Aorta (tissue), 5 donors: ENCODE measurements at places on chromosomes 11 and 22. TPM values are rescaled to one million over a fixed set of nuclear protein-coding genes. Genes with fewer than 3 reads are reported as not detected.

DNA sequence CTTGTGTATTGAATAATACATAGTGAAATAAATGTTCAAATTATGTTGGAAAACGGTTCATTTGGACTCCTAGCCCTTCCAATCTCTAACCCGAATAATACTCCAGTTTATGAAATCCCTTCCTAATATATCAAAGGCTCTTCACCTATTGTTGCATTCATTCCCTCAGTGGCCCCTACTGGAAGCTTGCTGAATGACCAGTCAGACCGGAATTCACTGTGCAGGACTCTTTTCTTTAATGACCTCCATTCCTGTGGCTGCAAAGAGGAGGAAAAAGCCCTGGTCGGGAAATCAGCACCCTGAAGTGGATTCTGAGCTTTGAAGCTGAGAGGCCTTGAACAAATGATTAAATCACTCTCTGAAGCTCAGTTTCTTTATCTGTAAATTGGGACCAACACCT lies 19.1 kb upstream of the RCN1 start:
- DNase-seq: no peak

- no peak for DNase-seq
Observed at GRCh38 chr11:113591117-113591516, 115.0 kb downstream of the TMPRSS5 start.

DNA sequence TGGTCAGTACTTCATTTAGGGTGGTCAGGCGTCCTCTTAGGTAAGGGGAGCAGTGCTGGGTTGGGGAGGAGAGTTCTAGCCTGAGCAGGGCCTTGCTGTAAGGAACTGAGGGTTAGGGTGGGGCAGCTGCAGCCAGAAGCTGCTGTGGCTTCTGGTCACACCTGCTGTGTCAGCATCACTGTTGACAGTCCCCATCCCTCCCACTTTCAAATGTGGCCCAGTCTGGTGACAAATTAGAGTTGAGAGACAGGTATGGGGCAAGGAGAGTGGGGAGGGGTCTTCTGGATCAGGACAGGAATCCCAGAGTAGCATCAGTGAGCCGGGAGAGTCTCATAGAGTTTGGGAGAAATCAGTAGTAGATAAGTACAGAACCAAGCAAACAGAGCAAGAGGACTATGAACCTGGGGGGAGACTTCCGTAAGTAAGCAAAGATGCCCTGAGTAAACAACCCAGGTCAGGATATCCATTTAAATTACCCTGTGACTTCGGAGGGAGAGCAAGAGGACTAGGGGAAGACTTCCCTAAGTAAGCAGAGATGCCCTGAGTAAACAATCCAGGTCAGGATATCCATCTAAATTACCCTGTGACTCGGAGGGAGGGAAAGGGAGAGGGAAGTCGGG lies 53.7 kb downstream of the PPP6R2 start:
- no peak for DNase-seq

DNA sequence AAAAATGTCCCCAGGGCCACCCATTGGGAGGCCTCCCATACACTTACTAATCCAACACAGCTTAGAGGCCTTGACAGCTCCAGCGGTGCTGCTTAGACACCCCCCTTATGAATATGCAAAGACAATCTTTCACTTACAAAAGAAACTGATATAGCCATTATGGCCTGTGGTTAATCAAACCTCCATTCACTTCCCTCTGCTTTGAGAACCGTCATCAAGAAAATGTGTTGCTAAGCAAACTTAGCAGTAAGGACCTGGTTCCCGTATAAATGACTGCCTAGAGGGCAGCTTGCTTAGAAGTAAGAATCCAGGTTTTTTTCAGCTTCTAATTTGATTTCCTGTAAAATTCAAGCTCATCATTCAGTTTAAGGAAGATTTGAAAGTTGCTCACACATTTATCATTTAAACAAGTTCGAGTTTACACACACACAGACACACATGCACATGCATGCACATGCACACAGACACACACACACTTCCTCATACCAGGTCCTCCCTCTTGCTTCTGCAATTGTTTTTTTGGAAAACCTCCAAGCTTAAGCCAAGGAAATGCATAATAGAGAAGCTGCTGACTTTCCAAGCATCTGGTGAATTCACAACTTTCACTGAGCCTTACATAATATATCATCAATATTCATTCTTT lies 137.7 kb upstream of the BLID start:
- DNase-seq: no peak

DNA sequence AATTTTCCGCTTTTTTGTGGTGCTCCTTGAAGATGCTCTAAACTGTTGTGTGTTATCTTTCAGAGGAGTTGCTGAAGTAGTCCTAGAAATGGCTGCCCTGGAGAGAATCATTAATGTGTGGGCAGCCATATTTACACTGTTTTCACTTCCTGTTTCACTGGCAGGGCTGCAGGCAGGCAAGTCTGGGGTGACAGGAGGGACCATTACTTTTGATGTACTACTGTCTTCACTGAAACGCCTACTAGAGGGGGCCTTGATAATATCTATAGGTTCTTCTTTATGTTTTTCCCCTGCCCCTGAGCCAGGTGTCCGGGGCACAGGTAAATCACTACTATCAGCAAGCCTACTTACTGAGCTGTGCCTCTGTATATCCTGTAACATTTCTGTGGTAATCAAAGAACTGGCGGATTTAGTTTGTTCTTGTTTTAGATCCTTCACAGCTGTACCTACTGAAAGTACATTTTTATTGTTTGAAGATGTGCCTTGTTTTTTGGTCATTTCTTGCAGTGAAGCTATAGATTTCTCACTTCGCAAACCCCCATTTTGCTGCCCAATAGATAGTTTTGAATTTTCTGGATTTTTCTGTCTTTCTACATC lies 39.7 kb downstream of the ACAT1 start:
- DNase-seq: no peak

GRCh38 chr11:60966890-60967289 lies 4.6 kb upstream of the CD6 start:
- DNase-seq: peak; percentile 62

DNA sequence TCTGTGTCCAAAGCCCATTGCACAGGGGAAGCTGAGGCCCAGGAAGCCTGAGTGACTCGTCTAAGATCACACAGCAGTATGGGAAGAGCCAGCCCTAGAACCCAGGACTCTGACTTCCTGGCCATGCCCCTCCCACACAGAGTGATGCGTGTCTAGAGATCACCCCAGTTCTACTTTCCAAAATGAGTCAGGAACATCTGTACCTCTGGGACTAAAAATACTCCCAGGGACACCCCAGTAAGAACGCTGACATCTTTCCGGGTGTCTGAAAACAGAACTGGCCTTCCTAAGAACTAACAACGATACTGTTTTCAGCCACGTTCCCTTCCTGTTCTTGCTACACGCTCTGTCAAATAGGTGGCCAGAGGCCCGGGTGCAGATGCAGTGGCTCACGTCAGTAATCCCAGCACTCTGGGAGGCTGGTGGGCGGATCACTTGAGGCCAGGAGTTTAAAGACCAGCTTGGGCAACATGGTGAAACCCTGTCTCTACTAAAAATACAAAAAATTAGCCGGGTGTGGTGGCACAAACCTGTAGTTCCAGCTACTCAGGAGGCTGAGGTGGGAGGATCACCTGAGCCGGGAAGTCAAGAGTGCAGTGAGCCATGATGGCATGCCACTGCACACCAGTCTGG lies 21.7 kb upstream of the PDGFB start:
- peak; percentile 77 for DNase-seq

GRCh38 chr22:22421392-22421791 lies 87.2 kb downstream of the ZNF280B start:
- DNase-seq: no peak

- no peak for DNase-seq
Observed at GRCh38 chr22:39301926-39302325, 17.5 kb downstream of the RPL3 start.

- DNase-seq: no peak
Observed at GRCh38 chr11:73337846-73338245, 29.8 kb downstream of the ARHGEF17 start.

GRCh38 chr11:27871056-27871455 lies 170.8 kb upstream of the BDNF start:
- no peak for DNase-seq

- no peak for DNase-seq
Observed at GRCh38 chr22:48359613-48359965, 1468.1 kb downstream of the BRD1 start.

DNA sequence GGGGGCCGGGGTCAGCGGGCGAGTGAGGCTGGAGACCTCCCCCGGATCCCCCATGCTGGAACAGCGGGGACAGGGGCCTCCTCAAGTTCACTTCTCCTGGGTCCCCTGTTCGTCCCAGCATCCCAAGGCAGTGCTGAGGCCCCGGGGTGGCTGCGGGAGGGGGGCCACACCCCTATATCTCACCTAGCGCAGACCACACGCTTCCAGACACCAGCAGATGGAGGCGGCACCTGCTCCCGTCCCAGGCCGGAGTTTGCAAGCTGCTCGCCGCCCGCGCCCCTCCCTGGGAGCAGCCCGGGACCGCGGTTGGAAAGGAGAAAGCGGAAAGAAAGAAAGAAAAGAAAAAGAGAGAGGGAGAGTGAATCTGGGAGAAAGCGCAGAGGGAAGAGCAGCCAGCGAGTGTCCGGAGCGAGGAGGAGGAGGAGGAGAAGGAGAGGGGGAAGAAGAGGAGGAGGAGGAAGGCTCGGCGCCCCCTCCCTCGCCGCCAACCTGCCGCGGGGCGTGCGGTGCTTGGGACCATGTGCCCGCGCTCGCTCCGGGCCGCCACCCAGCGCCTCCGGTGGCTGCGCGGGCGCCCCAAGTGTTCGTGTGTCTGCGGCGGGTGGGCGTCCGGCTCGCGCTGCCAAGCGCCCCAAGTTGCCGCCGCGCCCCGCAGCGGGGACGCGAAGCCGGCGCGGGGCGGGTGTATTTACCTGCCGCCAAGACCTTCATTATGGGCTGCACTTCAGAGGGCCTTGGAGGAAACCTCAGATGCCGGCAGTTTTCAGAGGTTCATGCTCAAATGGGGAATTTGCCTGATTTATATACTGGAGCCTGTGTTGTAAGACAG lies at the start of gene LIF:
TSS of gene LIF (minus strand) at position 775 of the 829 bp plus-strand sequence. CDS start at position 711, 64 bp downstream.
- no peak for DNase-seq

HOATZ gene
- total RNA-seq: not detected

AIP gene
- 61.2 TPM for total RNA-seq

HSPB2 gene
- total RNA-seq: 18.1 TPM

ZNF408 gene
- total RNA-seq: 9.9 TPM

SLC22A8 gene
- total RNA-seq: not detected
